GM12878 (cell line): ENCODE measurements at places on chromosomes 1 and 21.

GRCh38 chr1:46334030-46334384, 6.6 kb upstream of the NSUN4 start:
- DNase-seq: no peak

DNA sequence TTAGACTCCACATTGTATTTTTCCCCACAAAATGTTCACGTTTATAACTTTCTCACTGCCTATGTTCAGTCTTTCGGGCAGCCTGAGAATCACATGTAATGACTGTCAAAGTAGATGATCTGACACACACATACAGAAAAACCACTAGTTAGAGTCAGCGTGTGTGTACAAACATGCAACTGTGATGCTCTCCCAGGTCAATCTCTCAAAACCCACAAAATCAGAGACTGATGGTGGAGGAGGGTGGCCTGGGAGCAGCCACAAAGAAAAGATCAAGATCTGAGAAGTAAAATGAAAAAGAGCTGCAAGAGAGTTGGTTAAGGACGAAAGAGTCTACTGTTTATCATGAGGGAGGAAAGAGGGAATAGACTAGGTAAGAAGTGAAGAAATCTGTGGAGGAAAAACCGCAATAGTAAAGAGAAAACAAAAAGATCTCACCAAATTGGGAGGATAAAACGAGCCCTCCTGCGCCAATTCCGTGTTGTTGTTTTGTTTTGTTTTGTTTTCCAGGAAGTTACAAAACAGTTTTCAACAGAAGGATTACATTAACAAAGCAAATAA, 2.3 kb downstream of the EGLN1 start:
- DNase-seq: no peak

DNA sequence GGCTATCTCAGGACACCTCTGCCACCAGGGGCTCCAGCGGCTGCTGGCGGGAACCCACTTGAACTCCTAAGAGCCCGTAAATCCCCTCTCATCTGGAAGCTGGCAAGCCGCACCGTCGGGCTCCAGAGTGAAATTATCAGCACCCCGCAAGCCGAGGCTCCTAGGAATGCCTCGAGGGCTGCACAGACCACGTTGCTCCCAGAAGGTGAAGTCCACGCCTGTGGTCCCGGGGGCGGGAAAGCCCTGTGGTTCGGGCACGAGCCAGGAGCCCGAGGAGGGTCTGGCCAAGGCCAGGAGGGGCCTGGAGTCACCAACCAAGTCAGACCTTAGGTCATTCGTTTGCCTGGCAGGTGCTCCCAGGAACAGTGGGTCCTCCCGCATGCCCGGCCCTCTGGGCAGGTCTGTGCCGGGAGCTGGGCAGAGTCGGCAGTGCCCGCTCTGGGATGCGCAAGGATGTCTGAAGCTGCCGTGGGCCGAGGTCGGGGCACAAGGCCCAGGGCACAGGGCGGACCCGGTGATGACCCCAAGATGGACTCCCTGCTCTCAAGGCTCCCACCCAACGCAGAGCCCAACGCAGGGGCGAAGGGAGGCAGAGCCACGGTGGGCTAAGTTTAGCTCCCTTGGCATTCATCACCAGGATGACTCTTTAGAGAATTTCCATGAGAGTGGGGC, 8.9 kb downstream of the ACTRT2 start:
- no peak for DNase-seq

DNA sequence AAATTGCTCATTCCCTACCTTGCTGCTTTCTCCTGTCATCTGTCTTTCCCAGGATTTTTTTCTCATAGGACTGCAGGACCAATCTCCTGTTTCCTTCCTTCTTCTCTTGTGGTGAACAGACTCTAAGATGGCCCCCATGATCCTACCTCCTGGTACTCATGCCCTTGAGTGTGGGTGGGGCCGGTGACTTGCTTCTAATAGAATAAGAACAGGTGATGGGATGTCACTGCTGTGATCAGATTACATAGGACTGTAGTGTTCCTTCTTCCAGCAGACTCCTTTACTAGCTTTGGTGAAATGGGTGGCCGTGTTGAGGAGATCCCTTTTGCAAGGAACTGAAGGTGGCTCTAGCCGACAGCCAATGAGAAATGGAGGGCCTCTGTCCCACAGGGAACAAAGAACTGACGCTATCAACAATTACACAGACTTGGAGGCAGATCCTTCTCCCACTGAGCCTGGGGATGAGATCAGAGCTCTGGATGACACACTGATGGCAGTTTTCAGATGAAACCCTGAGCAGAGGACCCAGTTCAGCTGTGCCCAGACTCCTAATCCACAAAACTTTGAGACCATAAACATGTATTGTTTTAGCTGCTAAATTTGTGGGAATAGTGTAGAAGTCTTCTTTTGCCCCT, 7.5 kb downstream of the GSTM3 start:
- no peak for DNase-seq

GRCh38 chr1:190243056-190243455, 234.6 kb downstream of the BRINP3 start:
- no peak for DNase-seq
